ENCODE measurements at places on chromosomes 12 and 14.

- DNase-seq = no peak
Observed at GRCh38 chr12:101783150-101783549, 43.9 kb upstream of the SYCP3 start.

- no peak for DNase-seq
Observed at GRCh38 chr12:53198486-53199110, 8.5 kb downstream of the ITGB7 start.

- no peak for DNase-seq
Observed at GRCh38 chr14:53842938-53843337, 113.7 kb downstream of the BMP4 start.

DNA sequence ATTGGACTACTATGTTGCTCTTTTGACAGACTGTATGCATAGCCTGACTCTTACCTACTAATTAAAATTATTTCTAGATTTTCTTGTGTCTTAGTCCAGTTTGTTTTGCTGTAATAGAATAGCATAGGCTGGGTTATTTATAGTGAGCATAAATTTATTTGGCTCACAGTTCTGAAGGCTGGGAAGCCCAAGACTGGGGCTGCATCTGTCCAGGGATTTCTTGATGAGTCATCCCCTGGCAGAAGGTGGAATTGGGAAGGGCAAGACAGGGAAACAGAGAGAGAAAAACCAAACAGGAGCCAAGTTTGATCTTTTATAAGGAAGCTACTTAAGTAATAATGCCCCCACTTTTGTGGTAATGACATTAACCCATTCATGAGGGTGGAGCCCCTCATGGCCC, 759.2 kb upstream of the LRFN5 start:
- DNase-seq = no peak

DNA sequence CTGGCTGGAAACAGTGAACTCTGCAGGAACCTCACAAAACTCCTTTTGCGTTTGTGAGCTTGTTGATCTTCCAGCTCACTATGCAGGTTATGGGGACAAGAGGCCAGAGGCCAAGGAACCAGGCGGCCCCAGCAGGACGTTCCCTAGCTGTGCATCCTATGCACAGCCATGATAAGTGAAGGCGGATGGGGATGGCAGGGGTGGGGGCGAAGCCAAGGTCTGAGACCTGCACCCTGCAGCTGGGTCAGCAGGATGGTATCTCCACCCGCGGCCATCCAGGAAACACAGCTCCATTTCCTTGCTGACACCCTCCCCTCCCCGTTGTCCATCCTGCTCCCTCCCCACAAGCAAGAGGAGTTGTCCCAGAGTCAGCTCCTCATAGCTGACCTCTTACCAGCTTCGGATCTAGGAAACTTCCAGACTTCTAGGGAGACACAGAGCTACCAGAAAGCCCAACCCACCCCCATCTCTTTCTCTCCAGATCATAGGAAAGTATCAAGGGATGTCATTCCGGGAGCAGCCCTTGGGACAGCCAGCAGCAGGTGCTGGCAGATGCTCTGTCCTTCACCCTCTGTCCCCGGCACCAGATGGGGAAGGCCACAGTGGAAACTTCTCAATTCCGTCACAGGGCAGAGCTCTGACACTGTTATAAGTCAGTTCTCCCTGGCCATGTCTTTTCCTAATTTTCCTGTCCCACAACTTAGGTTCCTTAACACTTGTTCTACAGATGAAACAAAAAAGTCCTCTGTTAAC, 9.4 kb downstream of the ZBTB39 start:
- no peak for DNase-seq
